ENCODE measurements at places on chromosomes 3 and 15.

- no peak for DNase-seq
Measured at GRCh38 chr3:59121346-59122144, 71.7 kb upstream of the CFAP20DC start.

- DNase-seq = no peak
Measured at GRCh38 chr15:96849271-96849900, 518.9 kb downstream of the NR2F2 start.

DNA sequence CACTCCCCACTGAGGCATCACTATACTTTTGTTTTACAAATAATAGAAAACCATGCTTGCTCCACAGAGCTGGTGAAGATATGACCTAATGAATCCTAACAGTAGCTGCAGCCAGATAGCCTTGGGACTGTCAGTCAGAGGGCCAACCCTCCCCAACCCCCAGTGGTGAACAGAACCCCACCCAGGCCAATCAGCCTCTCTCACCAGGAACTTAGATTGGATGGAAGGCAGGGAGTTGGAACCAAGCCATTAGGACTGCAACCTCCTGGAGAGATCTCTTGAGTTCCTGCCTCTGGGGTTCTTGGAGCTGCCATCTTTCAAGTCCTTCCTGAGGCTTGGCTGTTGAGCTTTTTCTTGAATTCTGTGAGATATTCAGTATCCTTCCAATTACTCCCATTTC, 3.0 kb upstream of the MRPS22 start:
- DNase-seq = no peak

DNA sequence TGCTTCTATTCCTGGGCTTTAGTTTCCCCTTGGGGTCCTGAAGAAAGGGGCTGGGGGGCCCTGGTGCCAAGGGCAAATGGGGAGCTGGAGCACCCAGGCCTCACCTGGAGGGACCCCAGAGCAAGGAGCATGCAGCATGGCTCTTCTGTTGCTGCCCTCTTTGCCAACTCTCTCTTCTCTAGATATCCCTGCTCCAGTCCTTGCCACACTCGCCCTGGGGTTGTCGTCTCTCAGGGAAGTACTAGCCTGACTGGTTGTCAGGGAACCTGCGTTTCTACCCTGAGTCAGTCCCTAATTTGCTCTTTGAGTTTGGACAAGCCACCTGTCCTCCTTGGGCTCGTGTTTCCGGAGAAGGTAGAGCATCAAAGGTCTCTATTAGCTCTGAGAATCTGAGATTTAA, 63.7 kb upstream of the UBE2Q2 start:
- no peak for DNase-seq

DNA sequence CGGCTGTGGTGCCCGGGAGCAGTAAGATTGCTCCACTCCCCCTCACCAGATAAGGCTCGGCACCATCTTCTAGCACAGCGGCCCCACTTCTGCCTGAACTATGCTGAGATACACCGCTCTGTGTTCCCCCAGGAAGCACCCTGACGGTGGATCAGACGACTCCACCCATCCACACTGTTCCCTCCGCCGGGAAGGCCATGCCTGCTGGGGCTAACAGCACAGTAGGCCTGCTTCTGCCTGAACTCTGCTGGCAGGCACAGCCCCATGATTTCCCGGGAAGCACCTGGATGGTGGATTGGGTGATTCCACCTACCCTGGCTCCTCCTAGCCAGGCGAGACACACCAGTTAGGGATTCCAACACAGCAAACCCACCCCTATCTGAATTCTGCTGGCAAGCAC, 36.3 kb upstream of the PPM1L start:
- DNase-seq = no peak

DNA sequence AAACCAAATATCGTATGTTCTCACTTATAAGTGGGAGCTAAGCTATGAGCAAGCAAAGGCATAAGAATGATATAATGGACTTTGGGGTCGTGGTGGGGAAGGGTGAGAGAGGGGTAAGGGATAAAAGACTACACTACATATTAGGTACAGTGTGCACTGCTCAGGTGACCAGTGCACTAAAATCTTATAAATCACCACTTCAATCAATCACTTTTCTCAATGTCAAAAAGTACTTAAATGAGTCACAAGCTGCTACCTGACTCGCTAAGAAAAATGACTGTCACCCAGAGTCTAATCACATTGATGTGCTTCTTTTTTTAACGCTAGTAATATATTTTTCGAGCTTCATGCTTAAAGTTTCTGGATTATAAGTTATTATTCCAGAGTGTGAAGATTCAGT, 95.5 kb downstream of the CBLB start:
- no peak for DNase-seq

GRCh38 chr3:28682121-28682520, 333.5 kb upstream of the AZI2 start:
- no peak for DNase-seq

DNA sequence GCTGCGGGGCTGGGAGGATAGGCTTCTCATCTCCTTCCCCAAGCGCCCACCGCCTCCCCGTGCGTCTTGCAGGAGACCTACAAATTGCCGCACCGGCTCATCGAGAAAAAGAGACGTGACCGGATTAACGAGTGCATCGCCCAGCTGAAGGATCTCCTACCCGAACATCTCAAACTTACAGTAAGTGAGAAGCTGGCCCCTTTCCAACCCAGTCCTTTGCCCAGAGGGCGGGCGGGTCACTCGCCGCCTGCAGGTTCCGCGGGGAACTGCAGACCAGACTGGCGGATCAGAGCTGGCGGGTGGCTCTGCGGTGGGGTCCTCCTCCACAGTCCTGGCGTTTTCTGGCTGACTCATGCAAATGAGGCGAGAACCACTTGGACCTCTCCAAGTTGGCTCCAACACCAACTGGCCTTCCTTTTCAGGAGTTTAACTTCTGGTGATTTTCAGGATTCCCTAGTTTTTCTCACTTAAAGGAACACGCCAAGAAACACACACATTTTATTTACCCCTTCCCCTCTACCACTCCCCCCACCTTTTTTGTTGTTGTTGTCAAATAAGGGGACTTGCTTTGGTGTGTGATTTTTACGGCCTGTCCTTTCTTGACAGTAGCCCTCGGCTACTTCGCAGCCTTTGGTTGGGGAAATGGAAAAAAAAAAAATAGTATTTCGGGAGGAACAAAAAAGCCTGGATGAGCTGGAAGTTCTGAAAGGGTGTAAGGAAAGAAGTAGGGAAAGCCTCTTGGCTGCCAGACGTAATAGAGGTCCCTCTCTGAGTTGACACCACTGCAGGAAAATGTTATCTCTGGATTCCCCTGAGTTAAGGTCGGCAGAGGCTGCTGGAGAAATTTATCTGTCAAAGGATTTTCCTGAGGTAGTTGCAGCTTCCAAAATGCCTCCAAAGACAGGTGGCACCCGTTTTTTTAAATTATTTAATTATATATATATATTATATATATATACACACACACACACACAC, 1.3 kb downstream of the BHLHE40 start:
- DNase-seq = peak; percentile 88

- no peak for DNase-seq
Measured at GRCh38 chr3:119741657-119742590, 39.1 kb downstream of the CFAP91 start.

- no peak for DNase-seq
Measured at GRCh38 chr15:74383286-74383685, 15.8 kb upstream of the CYP11A1 start.

DNA sequence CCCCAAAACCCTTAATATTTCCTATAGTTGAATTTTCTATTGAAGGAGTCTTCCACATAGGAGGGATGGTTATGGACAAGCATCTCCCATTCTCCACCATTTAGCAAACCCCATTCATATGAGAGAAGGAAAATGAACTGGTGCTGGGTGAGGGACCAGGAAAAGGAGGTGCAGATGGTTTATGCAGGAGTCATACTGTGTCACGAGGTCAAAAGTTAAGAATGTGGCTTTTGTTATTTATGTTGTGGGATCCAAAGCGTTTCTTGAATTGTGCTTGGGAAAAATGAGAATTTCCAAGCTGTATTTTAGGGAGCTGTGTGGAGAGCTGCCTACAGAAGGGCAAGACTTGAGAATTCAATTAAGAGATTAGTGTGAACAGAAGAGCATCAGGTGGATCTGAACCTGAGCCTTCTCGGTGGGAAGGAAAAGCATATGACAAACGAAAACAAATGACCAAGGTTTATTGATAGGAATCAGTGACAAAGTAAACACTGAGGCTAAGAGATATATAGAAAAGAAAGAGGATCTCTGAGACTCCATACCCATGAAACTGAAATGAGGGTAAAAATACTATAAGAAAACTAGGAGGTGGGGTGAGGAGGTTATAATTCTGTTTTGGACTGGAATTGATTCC, 473.3 kb upstream of the NR2F2 start:
- no peak for DNase-seq

DNA sequence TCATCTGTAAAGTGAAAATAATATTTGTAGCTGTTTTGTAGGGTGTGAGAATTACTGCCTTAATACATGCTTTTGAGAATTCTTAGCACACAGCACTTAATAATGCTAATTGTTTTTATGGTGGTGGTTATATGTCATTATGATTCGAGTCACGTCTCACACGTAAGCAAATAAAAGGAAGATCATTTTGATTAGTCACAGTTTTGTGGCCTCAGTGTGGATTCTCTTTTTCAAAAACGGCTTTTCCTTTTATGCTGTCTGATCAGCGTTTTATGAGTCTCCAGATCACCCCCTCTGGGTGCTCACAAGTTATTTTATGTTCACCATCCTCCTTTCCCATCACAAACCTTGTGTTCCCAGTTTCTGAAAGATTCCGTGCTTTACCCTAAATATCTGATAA, 255.6 kb upstream of the CNTN4 start:
- no peak for DNase-seq

DNA sequence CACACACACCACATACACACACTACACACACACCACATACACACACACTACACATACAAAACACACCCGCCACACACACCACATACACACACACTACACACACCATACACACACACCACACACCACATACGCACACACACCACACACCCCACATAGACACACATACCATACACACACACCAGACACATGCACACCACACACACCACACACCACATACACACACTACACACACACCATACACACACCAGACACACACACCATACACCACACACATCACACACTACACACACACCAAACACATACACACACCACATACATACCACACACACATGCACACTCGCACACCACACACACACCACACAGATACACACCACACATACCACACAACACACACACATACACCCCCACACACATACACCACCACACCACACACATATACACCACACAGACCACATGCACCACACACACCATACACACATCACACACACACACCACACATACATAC, 26.3 kb downstream of the CPN2 start:
- no peak for DNase-seq

DNA sequence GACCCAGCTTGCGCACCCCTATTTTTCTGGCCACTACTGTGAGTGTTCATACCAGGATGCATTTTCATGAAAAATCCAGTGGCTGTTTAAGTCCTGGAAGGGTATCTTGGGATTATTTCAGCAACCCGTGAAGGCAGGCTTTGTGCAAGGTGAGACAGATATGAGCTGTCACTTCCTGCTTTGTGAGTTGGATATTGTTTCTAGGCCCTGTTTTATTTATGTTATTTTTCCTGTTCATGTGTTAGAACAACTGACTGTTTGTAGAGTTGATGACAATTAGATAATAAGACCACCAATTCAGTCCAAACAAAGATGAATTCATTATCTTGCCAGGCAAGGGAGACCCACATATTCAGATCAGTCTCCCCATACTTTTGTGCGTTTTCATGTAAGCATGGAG, 42.5 kb downstream of the ZBTB38 start:
- DNase-seq = no peak

- DNase-seq = no peak
Measured at GRCh38 chr3:67640023-67640660, 14.3 kb downstream of the SUCLG2 start.

DNA sequence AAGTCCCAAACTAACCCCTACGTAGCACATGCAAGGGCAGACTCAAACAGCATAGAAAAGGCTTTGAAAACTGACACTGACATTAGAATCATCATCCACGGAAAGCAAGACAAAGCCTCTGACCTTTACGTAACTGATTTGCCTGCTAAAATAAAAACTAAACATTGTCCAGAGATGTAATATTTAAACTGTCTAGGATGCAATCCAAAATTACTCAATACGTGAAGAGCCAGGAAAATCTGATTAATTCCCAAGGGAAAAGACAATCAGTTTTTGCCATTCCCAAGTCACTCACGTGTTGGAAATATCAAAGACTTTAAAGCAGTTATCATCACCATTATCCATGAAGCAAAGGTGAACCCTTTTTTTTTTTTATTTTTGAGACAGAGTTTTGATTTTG, 13.3 kb upstream of the IQCF1 start:
- DNase-seq = no peak

- DNase-seq = no peak
Measured at GRCh38 chr3:61233746-61234145, 17.5 kb downstream of the FHIT start.

DNA sequence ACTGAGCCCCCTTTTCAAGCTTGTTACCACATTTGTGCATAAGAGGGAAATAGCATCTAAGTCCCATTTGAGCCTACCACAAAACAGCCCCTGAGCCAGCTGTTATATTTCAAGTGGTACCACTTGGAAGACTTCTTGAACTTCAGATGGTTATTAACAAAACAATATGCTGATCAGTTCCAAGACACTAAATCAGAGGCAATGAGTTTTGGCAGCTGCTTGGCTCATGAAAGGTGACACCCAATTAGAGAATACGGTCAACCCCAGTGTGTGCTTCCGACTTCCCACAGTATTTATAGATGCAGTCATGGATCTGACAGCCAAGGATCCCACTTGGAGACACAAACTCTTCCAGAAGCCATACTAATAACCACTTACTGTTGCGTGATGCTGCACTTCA, 469.6 kb upstream of the PPP2R3A start:
- no peak for DNase-seq

DNA sequence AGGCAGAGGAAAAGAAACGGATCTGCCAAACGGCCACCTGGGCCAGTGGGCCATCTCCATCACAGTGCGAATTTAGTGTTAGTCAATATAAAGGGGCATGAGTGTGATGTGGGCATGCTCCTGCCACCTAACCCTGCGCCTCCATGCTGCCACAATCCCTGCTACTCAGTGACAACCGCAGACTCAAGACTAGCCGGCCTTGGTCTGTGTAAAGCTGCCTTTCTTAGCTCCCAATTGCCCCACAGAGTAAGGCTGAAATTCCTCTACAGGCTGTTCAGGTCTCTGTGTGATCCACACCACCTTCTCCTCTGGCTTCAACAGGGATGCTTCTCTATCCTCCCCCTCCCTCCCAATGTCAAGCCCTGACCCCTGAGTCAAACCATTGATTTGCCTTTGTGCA, 269.7 kb downstream of the XXYLT1 start:
- DNase-seq = peak; percentile 25

- DNase-seq = no peak
Measured at GRCh38 chr3:160678292-160678842, 1.4 kb downstream of the ARL14 start.

GRCh38 chr3:188349351-188349901, 195.5 kb downstream of the LPP start:
- peak; percentile 52 for DNase-seq

Data from ecto neural progenitor cell (in vitro differentiated cells).